ENCODE measurements at places on chromosomes 4 and X.

DNA sequence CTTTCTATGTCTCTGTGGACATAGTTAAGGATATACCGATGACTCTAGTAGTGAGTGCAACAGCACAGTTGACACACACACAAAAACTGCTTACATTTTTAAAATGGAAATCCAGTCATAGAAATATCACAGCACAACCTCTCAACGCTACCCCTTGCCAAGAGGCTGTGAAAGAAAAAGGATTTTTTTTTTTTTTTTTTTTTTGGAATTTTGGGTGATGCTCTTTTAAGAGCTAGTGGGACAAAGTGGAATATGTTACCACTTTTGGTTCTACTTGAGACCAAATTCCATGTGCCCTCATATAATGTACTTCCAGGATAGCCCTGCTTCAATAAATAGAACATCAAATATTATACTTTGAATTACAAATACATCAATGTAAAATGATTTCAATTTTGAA lies 381.1 kb upstream of the MAGEB2 start:
- no peak for DNase-seq

DNA sequence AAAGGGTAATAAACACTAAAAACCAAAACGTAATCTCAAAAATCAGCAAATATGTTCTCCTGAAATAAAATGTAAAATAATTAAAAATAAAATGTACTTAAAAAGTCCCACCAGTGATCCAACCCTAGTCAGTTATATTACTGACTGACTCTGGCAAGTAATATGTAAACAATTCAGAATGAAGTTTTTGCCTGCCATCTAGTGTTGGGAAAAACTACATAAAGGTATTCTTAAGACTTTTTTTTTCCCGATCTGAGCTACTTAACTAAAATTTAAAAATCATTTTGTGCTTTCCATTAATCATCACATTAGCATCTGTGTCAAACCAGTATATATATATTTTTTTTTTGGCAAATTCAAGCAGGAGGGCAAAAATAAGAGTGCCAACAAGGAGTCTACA lies 24.0 kb downstream of the RCHY1 start:
- DNase-seq, result no peak

DNA sequence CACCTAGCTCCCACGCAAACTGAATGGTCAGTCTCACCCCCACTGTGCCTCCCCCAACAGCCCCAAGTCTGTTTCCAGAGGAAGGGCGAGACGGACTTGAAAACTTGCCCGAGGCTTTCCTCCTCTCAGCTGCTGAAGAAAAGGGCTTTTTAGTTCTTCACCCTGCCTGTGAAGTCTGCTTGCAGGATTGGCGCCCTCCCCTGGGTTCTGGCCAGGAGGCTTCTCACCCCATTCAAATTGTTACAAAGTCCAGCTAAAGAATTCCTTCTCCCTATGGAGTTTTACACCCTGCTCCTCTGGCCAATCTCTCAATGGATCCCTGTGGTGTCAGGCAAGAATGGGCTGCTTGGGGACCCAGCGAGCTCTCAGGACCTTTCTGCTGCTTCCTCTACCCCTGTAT lies 241.0 kb downstream of the AFF2 start:
- no peak for DNase-seq

DNA sequence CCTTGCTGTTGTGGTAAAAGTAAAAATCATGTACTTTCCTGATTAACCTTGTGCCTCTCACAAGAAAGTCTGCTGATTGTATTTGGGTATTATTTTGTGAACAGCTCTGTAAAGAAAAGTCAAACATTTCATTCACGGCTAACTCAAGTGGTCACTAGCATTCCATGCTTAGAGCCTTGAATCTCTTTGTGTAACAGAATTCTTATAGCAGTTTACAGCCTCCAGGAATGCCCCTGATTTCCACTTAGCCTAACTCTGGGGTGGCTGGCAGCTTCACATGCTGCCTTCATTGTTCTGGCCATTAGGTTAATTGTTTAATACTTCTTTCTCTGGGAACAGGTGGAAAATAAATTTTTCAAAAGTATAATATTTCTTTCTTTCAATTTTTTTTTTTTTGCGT lies 226.7 kb downstream of the RBMX2 start:
- no peak for DNase-seq

DNA sequence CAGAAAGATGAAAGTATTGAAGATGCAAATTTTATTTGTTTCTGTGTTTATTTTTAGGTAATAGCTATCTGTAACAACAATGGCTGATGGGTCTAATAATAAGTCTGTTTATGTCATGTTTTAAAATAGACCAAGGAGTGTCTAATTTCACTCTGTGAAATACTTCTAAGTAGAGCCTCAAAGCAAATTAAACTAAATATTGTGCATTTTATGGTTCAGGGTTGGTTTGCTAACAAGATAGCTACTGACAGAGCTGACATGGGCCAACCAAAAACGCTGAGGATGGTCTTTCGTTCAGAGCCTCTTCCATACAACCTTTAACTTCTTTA lies 437.6 kb upstream of the CTSO start:
- no peak for DNase-seq
